Stimulated activated CD8-positive, alpha-beta memory T cell treated with anti-CD3 and anti-CD28 coated beads, Interleukin-15, amount 100 ng/mL, for 48 hours (primary cell): ENCODE measurements at places on chromosomes 3 and 15.
A peak's percentile ranks its signal among the peaks of the same experiment; 100 is the strongest.

DNA sequence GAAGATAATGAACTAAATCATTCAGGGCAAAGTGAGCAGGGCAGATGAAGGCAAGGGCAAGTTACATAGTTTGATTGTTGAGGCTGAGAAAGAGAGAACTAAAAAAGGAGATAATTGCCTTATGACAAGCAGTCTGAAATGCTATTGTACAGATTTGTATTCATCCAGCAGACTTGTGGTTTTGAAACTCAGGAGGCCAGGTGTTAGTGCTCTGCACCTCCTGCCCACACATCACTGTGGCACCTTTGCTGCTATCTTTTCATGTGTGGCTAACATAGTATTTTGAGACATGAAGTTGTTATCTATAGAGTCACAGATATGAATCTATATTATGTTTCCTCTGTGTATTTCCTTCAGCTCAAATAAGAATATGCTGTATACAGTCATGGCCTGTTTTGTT is 24.3 kb upstream of the SUCLG2 start:
- no peak for DNase-seq

GRCh38 chr3:169964176-169964575 is 2.4 kb upstream of the SEC62 start:
- no peak for DNase-seq

- no peak for DNase-seq
Observed at GRCh38 chr3:140917772-140918171, 23.9 kb upstream of the SLC25A36 start.

GRCh38 chr3:195096484-195097330 is 174.3 kb downstream of the XXYLT1 start:
- no peak for DNase-seq

DNA sequence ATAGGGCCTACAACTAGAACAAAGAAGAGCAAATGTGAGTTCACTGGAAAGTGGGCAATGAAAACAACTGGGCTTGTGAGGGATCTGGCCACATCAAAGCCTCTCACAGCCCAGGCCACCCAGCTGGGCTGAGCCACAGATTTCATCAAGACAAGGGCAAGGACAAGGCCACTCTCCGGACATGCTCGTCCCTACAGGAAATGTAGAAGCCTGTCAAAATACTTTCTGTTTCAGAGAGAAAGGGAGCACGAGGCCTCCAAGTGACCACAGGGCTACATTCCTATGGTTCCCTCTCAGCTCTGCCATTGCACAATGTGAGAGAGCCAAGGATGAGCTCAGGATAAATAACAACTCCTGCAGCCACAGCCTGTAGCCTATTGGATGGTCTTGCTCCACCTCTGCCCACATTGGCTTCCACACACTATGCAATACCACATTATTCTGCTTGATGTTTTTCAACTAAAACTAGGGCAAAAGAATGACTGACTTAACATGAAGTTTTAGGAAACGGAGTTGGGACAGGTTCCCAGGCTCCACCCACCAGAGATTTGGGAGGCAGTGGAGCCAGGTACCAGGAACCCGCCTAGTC is 12.1 kb downstream of the TBC1D2B start:
- no peak for DNase-seq

- DNase-seq, result no peak
Observed at GRCh38 chr3:141530415-141530768, 43.6 kb downstream of the RASA2 start.

GRCh38 chr15:78638658-78639314 is 2.2 kb downstream of the CHRNB4 start:
- DNase-seq, result no peak

- no peak for DNase-seq
Observed at GRCh38 chr3:157393113-157393512, 43.5 kb upstream of the PTX3 start.

DNA sequence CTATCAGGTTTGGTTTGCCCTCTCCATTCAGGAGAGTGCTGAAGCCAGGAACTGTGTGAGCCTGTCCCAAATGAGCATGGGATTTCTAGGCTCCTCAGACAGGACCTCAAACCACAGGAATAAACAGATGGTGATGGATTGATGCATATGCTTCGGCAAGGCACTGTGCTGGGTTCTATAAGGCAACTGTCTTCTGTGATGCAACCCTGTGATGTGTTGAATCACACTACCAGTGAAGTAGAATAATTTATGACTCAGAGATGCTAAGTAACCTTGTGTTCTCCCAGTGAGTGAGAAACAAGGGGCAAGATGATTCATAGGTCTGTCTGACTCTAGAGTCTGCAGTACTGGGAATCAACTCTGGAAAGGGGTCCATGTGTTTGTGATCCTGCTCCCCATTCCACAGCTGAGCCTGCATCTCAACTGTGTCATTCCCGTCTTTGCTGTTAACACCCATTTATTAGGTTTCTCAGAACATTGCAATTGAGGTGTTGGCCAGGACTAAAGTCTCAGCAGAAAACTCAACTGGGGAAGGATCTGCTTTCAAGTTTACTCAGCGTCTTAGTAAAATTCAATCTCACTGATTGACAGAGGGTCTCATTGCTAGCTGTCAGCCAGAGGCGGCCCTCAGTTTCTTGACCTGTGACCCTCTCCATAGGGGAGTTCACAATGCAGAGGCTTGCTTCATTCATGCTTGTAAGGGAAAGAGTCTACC is 510.1 kb upstream of the CFAP20DC start:
- DNase-seq, result peak; percentile 24

GRCh38 chr3:43400781-43401730 is 114.7 kb downstream of the SNRK start:
- DNase-seq, result no peak

GRCh38 chr15:85498471-85498870 is 118.1 kb downstream of the AKAP13 start:
- no peak for DNase-seq

- no peak for DNase-seq
Observed at GRCh38 chr3:11530153-11530721, 113.5 kb downstream of the VGLL4 start.

DNA sequence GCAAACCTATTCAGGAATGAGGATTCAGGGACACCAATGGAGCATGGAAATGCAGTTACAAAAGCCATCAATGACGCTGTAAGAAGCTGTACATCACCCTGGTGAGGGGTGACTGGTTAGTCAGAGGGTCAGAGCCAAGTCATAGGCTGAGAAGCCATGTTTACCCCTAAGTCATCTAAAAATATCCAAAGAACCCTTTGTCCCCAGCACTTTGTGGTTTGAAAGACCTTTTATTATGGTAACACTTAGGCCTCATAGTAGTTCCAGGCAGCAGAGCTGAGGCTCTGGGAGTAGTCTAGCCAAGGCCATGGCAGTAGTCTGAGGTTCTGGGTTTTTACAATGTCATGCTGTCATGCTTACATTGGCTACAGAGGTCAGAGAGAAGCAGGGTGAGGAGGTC is 131.2 kb downstream of the CTNNB1 start:
- DNase-seq, result no peak

DNA sequence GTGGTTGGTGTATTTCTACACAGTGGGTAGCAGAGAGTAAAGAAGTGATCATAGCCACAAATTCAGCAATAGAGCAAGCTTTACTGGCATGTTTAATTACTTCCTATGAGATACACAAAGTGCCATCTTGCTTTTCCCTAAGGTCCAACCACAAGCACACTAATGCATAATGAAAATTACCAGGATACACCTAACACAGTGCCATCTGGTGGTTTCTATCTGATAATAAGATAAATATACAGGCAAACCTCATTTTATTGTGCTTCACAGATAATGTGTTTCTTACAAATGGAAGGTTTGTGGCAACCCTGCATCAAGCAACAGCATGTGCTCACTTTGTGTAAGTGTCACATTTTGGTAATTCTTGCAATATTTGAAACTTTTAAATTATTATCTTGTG is 223.0 kb downstream of the NSUN3 start:
- no peak for DNase-seq

GRCh38 chr3:64908251-64908685 is 220.5 kb upstream of the ADAMTS9 start:
- DNase-seq, result no peak

DNA sequence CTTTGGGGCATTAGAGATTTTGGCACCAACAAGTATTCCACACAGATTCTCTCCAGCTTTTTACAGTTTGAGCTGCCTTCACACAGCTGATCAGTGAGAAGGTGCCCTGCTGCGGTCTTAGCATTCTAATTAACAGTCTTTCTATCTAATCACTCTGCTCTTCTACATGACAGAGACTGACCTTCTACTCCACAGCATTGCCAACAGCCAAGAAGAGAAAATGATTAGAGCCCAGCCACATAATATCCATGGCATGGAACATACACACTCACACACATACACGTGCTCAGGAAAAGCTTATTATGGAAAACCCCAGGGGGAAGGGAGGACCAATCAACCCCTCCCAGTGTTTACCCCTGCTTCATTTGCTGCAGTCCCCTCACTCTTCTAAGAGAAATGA is 76.1 kb upstream of the PPP2R3A start:
- DNase-seq, result no peak

GRCh38 chr3:51605938-51606337 is 65.1 kb upstream of the TEX264 start:
- DNase-seq, result no peak

DNA sequence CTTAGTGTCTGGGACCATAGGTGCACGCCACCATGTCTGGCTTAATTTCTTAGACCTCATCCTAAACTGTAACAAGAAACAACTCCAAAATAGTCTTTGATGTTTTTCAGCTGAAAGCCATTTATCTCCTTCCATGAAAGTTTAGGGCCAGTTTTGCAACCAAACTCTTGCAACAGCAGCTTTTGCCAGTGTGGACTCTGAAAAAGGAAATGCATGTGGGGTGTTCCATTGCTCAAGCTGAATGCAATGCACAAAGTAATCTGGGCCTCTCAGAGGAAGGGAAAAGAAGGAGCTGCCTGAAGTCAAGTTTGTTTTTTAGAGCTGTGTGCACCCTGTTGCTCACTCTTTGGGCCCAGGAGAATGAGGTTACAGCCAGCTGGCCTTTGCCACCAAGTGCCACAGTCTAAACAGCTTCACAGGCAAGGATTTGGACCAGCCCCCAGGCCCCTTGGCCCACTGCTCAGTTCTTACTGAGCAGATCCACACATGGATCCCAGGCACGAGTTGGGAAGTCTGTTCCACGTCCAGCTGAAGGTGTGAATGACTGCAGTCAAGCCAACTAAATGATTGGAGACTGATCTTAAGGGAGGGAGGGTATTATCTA is 212.3 kb upstream of the LRRFIP2 start:
- DNase-seq, result no peak

- DNase-seq, result no peak
Observed at GRCh38 chr15:38171973-38172372, 80.7 kb upstream of the SPRED1 start.

DNA sequence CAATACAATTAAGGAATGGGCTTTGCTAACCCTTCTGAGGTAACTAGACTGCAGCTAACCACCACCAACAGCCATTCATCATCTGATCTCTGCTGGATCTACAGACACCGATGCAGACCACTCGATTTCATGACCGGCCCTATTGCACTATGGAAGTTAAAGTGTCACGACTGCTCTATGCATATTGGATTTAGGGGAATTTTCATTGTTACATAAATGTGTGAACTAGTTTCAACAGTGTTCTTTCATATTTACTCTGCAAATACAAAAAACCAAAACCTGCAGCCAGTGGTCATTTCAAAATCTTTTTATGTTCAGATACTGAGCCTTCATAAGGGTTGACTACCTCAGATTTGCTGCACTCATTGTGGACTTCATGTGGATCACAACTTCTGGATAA is 14.5 kb downstream of the CDV3 start:
- DNase-seq, result no peak

- no peak for DNase-seq
Observed at GRCh38 chr3:173044998-173045397, 96.0 kb downstream of the SPATA16 start.

DNA sequence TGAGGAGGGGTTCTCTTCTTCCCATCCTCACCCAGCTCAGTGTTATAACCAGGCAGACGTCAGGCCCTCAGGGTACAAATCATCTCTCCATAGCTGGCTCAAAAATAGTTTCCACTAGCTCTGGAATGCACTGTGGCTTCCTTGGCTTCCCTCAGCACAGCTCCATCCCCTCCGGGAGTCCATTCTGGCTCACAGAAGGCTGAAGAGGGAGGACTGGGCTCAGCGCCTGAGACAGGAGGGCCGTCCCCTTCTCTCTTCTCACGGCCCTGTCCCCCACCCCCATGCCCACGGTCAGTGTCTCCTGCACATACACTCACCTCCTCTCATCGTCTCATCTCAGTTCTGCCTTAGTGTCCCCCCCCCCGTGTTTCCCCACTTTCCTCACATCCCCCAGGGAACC is 50.1 kb downstream of the UMPS start:
- no peak for DNase-seq

- no peak for DNase-seq
Observed at GRCh38 chr3:31227131-31227562, 305.6 kb upstream of the STT3B start.

DNA sequence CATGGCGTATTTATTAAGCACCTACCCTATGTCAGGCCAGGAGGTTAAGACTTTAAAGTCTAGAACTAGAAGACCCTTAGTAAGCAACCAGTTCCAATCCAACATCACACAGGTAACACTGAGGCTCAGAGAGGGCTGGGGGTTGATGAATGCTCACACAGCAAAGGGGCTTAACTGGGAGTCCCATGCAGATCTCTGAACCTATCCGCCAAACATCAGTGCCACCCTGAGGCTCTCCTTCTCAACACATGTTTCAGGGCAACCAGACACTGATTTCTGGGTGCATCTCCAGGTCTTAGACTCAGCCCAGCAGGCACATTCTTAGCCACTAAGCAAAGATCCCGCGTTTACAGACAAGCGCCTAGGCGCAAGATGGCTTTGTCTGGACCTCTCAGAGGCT is 92.0 kb upstream of the SLC6A11 start:
- no peak for DNase-seq

GRCh38 chr3:35727179-35727578 is 87.9 kb downstream of the ARPP21 start:
- DNase-seq, result no peak

DNA sequence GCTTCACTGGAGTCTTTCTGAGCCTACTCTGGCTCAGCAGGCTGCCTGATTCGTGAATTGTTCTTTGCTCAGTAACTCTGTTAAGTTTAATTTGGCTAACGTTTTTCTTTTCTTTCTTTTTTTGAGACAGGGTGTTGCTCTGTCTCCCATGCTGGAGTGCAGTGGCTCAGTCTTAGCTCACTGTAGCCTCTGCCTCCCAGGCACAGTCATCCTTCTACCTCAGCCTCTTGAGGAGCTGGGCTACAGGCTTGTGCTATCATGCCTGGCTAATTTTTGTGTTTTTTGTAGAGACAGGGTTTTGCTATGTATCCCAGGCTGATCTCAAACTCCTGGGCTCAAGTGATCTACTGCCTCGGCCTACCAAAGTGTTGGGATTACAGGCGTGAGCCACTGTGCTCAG is 165.0 kb downstream of the PEX5L start:
- DNase-seq, result no peak

- no peak for DNase-seq
Observed at GRCh38 chr3:151845306-151845905, 28.0 kb upstream of the SUCNR1 start.

GRCh38 chr3:101689286-101689685 is 2.8 kb upstream of the RPL24 start:
- no peak for DNase-seq

DNA sequence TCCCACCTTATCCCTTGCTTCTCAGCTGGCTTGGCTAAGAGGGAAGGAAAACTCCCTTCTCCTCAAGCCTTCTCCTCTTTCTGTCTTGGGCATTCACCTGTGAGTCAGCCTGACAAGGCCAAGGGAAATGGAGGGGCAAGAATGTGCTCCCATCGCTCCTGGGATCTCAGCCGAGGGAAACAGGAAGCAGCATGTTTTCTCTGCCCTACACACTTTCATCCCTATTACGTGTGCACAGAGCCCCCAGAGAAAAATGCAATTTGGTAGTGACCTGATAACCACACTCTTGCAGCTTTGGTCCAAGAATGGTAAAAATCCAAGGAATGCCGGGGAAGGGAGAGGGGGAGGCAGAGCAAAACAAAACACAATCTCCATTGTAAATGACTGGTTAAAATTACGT is 32.9 kb upstream of the MTMR10 start:
- no peak for DNase-seq
